Cerebellar nuclear complex (tissue), 1 donor: ENCODE measurements at places on chromosomes 2 and 18.

- DNase-seq: no peak
These were observed 79.8 kb upstream of the RNF152 start for GRCh38 chr18:61972389-61973264.

DNA sequence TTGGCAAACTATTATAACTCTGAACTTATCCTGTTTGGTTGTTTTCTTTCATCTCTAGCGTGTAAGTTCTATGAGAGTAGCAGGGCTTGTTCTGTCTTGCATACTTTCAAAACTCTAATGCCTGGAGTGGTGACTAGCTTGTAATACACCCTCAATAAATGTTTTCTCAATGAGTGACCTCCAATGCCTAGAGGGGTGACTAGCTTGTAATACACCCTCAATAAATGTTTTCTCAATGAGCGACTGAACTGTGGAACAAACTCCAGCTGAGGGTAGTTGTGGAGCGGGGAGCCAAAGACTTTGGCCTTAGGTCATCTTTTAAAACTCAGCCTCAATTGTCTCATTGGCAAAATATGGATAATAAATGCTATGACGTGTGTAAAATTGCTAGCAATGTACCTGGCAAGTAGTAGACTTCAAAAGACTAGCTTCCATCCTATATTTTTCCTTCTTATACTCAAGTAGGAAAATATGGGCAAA, 1.8 kb downstream of the GPD2 start:
- no peak for DNase-seq

- DNase-seq: no peak
These were observed 29.5 kb downstream of the MBOAT2 start for GRCh38 chr2:8974016-8974415.

DNA sequence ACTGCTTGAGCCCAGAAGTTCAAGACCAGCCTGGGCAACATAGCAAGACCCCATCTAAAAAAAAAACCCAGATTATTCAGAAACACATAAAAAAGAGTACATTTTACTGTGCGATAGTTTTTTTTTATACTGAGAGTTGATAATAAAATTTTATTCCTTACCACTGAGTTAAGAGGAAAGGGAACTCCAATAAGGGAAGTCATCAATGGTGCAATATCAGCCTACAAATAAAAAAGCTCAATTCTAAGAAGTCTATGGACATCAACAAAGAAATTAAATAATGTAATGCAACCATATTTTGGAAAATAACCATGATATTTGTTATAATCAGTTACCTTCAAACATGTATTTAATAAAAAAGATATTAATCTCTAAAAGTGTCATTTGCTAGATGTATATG, 46.6 kb downstream of the PIGN start:
- no peak for DNase-seq

GRCh38 chr2:86301009-86301408, 36.4 kb downstream of the REEP1 start:
- no peak for DNase-seq

DNA sequence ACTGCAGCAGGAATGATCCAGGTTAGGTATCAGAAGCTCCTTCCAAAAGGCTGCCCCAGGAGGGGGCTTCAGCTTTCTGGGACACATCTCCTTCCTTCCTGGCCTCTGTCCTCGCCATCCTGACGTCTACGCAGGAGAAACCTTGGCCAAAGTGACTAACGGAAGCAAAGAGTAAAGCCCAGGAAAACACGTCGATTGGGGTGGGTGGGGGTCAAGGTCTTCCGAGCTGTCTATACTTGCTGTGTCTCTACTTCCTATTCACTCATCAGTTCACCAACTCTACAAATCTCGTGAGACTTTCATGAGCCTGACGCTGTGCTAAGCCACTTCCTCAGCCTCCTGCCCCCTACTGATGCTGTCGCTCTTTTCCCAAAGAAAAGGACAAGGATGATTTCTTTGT, 212.6 kb downstream of the TNS1 start:
- DNase-seq: no peak

- no peak for DNase-seq
These were observed 4.8 kb upstream of the SNED1 start for GRCh38 chr2:240993446-240994170.

DNA sequence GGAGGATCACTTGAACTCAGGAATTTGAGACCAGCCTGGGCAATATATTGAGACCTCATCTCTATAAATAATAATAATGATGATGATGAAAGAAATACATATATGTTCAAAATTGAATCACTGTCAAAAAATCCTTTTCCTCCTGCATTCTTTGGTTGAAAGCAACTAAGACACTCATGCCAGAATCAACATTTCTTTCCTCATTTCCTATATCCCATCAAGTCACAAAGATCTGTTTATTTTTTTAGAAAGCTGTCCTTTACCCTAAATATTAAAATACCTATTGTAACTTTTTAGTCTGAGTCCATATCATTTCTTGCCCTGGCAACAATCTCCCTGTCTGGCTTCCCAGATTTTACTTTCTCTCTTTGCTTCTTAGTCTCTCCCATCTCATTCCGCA, 31.8 kb upstream of the PPP4R3B start:
- no peak for DNase-seq

DNA sequence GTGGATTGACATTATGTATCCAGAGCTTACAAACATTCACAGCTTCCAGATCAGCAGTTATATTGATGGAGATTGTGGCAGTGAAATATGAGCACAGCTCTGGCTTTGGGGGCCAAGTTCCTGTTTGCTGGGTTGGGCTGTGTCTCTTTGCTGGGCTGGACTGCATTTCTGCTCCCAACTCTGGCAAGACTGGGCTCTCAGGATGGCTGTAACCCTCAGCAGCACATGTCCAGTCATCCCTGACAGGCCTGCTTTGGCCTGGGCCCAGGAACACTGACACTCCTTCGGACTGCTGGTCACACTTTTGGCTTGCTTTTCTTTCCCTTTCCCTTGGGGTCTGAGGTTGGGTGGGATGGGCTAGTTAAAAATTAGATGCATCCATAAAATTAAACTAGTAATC, 17.9 kb upstream of the VPS4B start:
- DNase-seq: no peak

DNA sequence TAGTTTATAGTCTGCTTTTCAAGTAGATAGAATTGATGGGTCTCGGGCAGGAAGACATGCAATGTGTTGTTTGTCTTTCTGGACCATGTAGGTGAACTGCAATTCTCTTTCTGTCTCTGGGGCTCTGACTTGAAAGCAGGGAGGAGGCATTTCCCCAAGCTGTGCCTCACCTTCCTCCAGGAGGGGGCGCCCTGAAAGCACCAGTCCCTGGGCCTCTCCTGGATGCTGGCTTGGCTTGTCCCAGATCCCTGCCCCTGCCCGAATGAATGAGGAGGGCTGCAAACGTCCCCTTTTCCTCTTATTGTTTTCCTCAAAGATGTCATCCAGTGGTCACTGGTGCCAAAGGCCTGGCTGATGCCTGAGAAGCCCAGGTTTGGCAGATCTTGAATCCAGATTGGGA, 270.6 kb downstream of the CELF4 start:
- no peak for DNase-seq

DNA sequence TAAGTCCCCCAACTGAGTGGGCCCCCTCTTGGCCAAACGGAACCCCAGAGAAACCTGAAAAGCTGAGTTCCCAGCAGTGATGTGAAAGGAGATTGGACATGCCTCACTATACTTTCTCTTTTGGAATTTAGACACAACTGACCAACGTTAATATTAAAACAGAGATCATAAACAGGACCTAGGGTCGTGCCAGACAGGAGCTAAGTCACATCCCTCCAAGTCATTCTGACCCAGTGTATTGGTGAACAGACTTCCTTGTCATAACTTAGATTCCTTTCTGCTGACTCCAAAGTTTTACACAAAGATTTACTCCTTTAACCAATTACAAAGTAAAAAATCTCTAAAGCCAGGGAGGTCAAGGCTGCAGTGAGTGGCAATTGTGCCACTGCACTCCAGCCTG, 46.9 kb downstream of the UXS1 start:
- DNase-seq: no peak

GRCh38 chr2:135980434-135981079, 4.9 kb downstream of the DARS1 start:
- no peak for DNase-seq

DNA sequence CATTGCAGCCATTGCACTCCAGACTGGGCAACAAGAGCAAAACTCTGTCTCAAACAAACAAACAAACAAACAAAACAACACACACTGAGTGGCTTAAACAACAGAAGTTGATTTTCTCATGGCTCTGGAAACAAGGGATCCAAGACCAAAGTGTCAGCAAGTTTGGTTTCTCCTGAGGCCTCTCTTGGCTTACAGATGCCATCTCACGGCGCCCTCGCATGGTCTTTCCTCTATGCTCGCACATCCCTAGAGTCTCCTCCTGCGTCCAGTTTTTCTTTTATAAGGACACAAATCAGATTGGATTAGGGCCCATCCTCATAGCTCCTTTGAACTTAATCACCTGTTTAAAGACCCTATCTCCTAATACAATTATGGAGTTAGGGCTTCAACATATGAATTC, 133.4 kb upstream of the LRRTM1 start:
- DNase-seq: no peak

DNA sequence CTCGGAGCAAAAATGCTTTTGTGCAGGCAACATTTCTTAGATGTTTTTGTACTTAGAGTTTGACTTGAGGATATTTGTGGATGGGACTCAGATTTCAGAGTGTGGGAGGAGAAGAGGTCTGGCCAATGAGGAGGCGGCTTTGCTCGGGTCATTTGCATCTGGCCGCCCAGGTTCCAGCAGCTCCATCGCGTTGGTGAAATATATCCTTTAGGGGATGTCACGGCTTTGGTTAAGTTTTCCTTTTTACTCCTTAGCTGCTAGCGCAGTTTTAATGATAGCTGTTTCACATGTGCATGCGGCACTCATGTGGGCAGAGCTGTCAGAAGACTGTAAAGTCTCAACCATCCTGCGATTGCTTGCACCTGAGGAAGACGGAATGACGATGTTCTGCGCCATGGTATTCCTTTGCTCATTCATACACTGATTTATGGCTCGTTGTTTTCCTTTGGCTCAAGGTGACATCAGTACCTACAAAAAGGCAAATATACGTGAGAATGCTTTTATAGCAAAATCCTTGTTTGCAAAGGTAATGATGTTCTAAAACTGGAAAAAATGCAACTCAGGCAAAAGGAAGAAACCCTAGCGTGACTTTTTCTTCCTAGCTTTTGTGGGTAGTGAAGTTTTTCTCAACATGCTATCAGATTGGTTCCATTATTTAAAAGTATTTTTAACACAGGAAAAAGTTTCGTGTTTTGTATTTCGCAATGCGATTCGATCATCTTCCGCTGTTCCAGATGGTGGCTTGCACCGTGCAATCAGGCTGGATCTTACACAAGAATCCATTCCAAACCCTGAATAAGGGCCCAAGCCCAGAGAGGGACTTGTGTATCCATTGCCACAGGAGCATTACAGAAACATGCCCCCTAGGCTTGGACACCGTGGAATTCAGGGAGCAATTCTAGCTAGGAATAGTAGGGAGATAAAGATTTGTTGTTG, 70.5 kb upstream of the ZNF516 start:
- DNase-seq: no peak

DNA sequence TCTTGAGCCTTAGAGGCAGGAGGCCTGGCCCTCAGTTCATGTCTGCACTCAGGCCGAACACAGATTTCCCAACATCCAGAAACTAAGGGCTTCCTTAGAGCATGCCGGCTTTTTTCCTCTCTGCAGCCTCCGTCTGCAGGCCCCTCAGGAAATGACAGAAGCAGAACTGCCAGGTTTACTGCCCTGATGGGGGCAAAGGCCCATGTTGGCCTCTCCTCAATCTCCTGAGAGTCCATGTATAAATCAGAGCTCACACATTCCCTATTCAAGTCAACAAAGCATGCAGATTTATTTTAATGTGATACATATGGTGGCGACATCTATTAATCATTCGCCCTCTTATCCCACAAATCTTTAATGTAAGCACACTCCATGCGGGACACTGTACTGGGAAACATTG, 475.6 kb upstream of the HS6ST1 start:
- DNase-seq: no peak

- no peak for DNase-seq
These were observed 1202.5 kb downstream of the DSC3 start for GRCh38 chr18:29840089-29840488.

GRCh38 chr18:28071199-28071598, 105.7 kb downstream of the CDH2 start:
- no peak for DNase-seq

DNA sequence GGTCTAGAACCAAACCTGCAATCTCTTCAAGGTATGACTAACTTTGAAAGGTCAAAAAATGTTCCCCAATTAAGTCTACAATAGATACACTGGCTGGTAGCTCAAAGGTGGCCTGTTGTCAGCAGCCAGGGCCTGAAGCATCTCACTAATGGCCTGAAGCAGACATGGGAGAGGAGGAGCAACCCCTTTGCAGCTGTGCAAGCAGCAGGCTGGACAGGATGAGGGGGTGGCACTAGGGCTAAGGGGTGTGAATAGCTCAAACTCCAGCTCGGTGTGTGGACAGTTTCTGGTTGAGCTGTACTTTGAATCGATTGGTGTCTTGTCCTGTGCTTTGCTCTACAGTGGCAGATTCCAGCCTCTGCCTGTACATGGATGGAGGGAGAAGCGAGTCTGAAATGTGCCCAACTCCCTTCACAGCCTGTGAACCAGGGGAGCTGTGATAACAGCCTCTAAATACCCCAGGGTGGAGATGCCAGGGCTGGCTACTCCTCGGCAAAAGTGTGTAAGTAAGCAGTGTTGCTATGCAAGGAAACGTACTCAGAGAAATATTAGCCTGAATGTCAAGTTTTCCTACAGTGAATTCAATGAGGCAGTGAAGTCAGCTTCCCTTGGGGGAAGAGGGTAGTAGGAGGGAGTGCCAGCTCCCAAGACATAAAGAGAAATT, 34.7 kb upstream of the DTNB start:
- DNase-seq: no peak

GRCh38 chr2:182942756-182943155, 76.3 kb upstream of the FRZB start:
- no peak for DNase-seq

- no peak for DNase-seq
These were observed 23.7 kb downstream of the FARP2 start for GRCh38 chr2:241379481-241380480.
